Cortex of kidney (tissue), 1 donor: ENCODE measurements at places on chromosomes 5 and 9.

DNA sequence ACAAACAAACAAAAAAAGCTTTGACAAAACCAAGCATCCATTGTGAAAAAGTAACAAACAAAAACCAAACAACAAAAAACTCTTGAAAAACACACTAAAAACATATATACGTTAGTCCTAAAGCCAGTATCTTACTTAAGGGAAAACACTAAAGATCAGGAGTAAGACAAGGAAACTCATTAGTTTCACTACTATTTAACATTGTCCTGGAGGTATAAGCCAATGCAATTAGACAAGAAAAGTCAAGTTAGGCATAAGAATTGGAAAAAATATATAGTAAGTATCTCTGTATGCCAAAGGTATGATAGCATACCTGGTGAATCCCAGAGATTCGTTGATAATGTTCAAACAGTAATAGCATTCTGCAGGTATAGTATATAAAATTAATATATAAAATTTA, 21.8 kb upstream of the UBTD2 start:
- DNase-seq, result no peak

DNA sequence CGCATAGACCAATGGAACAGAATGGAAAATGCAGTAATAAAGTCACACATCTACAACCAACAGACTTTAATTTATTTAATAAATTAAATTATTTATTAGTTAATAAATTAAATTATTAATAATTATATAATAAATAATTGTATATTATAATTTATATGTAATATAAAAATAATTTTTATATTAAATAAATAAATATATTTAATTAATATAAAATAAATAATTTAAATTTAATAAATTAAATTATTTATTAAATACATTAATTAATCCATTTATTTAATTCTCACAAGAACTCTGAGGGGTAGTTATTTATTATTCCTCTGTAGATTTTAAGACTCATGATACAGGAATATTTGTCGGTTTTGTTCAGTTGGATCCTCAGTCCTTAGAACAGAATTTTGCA, 176.1 kb upstream of the ADAMTS19 start:
- no peak for DNase-seq

DNA sequence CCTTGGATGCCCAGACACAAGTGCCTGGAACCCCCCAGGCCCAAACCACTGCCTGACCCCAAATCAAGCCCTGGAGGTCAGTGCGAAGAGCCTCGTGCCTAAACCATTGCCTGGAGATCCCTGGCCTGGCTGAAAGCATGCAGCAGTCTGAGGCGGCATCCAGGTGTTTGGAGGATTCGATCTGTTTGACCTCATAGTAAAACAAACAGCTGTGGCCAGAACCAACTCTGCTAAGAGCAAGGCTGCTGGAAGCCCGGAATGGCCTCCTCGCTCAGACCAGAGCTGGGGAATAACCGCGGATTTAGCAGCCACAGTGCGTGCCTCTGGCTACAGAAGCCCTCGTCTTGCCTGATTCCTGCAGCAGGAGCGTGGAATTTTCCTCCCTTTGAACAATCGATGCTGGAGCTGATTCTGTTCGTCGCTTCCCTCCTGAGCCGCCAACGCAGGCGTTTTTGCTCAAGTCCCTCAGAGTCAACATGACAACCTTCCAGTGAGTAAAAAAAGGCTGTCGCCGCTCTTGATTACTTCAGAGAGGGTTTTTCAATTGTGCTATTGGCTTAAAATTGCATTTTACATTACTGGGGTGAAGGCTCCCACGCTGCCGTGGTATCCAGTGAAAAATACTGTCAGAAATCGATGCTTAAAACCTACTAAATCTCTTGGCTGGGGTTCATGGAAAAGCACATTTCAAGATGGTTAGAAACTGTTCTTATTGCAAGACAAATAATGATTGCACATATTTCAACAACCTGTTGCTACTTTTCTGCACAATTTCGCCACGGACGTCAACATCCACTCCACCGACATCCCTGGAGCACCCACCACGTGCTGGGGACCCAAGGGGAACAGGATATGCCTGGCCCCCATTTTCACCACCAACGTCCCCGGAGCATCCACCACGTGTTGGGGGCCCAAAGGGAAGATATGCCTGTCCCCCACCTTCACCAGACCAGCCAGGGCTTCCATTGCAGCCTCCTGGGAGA, 190.0 kb downstream of the OLFM1 start:
- no peak for DNase-seq

- DNase-seq, result no peak
Measured at GRCh38 chr5:136004436-136004835, 24.4 kb upstream of the TGFBI start.

- no peak for DNase-seq
Measured at GRCh38 chr5:13478831-13479465, 465.5 kb downstream of the DNAH5 start.

DNA sequence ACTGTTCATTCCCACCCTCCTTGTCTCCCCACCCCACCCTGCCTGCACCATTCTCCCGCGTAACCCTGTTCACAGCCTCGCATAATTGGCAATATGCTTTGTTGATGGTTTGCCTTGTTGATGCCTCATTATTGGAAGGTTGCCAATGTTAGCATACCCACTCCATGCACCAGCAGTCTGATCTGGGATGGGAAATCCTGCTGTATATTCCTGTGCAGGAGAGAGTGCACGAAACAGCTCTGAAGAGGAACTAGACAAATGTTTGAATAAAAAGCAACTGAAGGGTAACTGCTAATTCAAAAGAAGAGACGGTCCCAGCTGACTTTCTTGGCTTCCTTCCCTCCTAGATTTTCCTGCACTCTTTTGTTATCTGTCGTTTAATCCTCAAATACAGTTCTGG, 271.7 kb upstream of the TLE4 start:
- no peak for DNase-seq

DNA sequence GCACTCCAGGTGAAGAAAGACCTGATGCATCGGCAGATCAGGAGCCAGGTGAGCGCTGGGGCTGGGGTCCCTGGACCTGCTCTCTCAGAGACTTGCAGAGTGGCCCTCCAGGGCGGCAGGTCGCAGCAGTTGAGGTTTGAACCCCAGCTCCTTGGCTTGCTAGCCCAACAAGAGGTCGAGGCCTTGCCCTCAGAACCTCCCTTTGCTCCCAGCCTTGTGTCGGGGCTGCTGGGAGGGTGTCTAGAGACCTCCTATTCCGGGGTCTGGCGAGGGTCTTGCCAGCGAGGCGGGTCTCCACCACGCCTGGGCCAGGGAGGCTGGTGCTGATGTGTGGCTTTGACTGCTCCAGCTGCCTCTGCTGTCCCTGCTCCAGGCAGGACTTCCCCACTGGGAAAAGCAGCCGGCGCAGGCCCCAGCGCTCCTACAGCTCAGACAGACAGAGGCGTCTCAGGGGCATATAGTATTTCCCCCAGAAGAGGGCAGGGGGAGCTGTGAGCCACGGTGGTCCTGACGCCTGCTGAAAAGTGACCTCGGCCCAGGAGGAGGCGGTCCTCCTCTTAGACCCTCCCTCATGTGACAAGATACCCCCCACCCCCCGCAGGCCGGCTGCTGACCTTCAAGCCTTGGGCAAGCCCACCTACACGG, 38.3 kb downstream of the LRSAM1 start:
- DNase-seq, result no peak

DNA sequence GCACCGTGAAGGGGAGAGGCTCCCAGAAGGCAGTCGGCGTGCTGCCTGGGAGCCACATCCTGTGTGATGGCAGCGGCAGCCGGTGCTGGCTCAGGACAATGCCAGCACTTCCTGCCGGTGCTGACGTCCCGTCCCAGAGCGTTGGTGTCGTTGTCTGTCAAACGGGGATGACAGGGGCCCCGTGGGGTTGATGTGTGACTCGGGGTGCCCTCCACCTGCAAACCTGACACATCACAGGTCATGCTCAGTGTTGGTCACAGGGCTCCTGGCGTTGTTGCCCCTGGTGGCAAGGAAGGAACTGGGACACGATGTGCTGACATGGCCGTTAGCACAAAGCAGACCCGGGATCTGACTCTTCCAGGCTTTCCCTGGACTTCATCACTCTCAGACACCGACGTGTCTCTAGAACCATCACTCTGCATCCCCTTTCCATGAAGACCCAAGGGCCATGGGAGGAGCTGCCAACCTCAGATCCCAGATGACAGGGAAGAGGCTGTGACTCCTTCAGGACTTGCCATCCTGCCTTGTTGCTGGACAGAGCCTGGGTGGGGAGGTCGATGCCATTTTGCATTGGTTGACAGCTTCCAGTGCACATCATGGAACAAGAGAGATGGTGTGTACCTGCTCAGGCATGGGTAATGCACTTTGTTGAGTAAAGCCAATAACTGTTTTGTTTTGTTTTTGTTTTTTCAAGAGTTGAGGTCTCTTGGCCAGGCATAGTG, 21.5 kb downstream of the PLPP7 start:
- DNase-seq, result no peak

DNA sequence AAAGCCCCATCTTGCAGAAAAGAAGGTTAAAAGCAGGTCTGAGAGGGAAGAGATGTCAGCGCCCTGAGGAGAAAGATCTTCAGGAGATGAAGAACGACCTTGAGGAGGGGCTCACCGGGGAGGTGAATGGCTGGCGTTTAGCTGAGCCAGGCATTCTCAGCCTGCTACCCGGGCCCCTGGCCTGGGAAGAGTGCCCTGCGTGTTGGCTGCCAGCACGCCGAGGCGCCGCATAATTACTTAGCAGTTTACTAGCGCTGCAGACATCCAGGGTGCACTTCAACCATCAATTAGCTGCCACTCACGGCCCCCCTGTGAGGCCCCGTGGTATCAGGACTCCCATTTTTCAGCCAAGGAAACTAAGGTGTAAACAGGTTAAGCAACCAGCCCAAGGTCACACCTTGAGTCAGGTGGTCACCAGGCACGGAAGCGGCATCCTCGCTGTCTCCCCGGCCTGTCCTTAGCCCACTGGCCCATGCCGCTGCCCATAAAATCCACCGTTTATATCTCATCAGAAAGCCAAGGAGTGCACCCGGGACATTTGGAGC, 551.9 kb downstream of the BNC2 start:
- DNase-seq, result no peak
